ENCODE measurements at places on chromosomes 16 and 17.

DNA sequence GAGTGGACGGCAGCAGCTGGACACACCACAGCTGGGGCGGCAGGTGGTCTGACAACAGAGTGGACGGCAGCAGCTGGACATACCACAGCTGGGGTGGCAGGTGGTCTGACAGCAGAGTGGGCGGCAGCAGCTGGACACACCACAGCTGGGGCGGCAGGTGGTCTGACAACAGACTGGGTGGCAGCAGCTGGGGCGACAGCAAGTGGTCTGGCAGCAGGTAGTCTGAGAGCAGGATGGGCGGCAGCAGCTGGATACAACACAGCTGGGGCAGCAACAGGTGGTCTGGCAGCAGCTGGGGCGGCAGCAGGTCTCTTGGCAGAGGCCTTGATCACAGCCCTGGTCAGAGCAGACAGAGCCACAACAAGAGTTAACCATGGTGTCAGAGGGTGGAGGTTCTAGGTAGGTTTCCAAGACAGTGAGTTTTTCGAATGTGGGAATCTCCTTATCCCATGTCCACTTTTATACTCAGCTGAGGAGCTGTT, at the start of gene KRTAP4-1:
TSS of gene KRTAP4-1 (minus strand) at position 432 of the 482 bp plus-strand sequence. CDS start at position 375, 57 bp downstream.
- ATAC-seq: no peak

DNA sequence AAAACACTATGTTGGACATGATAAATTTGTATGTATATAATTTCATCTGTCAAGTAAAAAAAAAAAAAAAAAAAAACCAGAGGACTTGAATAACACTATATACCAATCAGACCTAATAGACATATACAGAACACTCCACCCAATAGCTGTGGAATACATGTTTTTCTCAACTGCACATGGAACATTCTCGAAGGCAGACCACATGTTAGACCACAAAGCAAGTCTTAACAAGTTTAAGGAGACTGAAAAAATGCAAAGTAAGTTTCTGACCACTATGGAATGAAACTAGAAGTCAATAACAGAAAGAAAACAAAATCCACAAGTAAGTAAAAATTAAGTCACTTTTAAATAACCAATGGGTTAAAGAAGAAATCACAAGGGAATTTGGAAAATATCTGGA, 8.4 kb upstream of the CNTNAP4 start:
- ATAC-seq: no peak

DNA sequence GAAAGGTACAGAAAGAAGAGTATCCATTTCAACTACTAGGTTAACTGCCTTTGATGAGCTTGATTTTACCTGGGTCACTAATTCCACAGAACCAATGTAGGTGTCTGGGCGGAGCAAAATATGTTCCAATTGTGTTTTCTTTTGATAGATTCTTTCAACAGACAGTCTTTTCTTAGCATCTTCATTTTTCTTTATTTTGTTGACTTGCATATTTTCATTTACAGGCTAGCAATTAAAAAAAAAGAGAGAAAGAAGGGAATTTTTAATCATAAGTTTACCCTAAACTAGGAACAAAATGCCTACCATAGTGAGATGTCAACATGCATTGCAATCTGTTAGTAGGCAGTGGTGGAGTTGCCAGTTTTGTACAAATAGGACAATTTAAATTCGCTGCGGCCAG, 1.0 kb downstream of the TOP2A start:
- no peak for ATAC-seq

DNA sequence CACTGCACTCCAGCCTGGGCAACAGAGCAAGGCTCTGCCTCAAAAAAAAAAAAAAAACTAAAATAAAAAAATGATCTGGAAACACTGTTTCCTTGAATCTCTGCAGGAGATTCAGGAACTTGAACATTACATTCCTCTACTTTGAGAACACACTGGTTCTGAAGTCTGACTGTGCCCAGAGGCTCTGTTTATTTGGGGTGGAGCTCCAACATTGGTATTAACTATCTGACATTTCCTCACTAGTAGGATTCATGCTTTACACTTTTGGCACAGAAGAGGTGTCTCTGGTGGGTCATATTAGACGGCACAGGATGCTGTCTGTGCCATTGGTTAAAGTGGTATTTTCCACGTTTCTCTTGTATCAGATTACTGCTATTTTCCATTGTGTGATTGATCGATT, 10.4 kb downstream of the SULT1A2 start:
- ATAC-seq: no peak

DNA sequence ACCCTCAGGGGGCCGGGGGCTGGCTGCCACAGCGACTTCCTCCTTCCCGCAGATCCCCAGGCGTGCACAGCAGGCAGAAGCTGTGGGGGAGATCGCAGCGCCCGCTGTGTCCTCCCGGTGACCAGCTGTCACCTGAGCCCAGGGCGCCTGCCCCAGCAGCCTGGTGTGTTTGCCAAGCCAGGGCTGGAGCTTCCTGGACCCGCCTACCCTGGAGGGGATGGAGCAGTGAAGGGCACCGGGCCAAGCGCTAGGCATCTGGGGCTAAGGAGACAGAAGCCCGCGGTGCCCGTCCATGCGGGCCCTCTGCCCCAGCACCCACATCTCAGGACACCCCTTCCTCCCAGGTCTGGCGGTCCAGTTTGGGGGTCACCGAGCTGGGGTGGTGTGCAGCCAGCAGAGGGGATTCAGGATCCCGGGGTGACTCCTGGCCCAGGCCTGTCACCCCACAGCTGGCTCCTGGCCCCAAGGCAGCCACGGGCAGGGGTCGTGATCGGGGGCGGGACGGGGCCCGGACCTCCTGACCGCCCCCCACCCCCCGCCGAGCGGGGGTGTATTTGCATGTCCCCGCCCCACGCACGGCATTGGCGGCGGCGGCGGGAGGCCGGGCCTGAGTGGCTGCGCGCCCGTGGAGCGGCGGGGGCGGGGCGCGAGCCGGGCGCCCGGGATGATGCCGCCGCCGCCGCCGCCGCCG, at the start of gene RAB26:
TSS of gene RAB26 (plus strand) at position 645 of the 691 bp plus-strand sequence. CDS start 159 bp downstream, outside the sequence.
- ATAC-seq: peak; percentile 40

GRCh38 chr16:82260212-82260795, 90.3 kb upstream of the MPHOSPH6 start:
- no peak for ATAC-seq

Measured in activated CD4-positive, CD25-positive, alpha-beta regulatory T cell treated with anti-CD3 and anti-CD28 coated beads, Interleukin-2, amount 50 U/mL, for 24 hours (primary cell).